ENCODE measurements at places on chromosomes 16 and 17.

GRCh38 chr17:35242158-35242804 is 591 bp upstream of the SLFN5 start:
- peak; percentile 87 for DNase-seq

DNA sequence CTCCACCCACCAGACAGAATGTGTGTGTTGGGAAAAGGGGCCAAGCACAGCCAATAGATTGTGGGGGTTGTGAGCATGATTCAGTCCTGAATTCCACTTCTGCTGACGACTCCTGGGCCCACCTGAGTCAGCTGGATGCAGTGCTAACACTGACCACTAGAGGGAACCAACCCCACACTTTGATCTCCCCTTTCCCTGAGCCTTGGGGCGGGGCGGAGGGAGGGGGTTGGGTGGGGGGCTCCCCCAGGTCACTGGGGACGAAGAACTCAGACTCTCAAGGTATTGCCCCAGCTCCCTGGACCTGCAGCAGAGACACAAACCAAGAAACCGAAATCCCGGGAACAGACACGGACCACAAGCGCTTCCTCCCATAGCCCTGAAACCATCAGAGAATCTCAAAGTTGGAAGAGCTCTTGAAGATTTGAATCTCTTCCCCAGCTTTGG is 621 bp upstream of the CSHL1 start:
- DNase-seq: no peak

DNA sequence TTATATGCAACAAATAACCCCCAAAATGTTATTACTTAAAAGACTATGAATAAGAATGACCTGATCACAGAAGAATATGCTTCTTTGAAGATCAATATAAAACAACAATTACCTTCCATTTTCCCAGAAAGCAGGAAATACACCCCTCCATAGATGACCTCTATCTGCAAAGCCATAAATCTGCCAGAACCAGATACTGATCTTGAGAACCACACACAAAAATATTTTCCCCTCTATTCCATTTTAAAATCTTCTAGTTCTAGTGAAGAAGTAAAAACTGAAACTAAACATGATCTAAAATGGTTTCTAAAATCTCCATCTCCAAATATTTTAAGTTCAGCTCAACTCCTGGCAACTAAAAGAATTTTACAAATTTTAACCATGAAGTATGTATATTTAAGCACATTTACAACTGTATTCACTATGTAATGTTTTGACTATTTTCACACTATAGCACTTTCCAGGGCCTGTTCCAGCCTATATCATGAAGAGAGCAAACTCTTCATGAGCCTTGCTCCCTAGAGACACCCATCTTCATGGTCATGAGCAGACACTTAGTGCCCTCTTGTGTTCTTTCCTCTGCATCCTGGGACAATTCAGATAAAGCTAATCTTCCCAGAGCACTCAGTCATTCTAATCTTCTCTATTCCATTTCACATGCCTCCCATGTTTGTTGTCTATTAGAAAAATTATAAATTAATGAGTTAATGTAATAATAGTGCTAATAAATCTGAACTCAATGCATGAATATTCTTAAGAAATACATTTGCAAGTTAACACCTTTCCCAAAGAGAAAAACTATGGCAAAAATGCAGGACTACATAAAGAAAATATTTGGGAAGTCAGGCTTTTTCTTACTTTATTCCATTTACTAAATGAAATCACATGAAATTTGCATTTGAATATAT is 87.0 kb downstream of the HELZ start:
- DNase-seq: no peak

- DNase-seq: peak; percentile 62
Observed at GRCh38 chr17:8125154-8125946, 1.4 kb upstream of the HES7 start.

DNA sequence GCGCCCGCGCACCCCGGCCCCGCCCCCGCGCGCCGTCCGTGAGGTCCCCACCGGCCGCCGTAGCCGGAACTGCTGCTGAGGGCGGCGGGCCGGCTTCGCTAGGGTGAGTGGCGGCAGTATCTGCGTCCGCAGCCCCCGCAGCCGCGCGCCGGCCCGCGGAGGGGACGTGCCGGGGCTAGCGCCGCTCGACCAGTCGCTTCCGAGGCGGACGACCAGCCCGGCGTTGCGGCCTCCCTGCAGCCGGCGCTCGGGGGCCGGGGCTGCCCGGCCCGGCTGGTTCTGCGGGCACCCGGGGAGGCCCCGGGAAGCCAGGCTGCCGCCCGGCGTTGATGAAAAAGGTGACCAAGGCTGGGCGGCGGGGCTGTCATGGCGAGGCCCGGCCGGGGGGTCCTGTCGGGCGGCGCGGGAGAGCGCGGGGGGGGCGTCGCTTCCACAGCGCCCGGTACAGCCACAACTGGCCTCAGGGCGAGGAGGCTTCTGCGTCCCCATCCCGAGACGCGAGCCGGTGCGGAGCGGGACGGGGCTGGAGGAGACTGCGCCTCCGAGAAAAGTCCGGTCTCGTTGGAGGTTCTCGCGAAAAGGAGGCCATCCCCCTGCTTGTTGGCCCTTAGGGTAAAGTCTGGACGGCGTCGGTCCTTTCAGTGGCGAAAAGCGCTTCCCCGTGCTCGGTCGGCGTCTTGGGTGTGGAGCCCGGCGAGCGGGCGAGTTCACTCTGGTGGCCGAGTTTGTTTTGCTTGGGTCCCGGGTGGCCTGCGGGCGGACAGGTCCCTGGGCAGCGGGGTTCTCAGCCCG is at the start of gene CRAMP1:
Gene CRAMP1, plus strand, starts transcription at position 41 of the 792 bp plus-strand sequence. CDS start 2,280 bp downstream, outside the sequence.
- DNase-seq: no peak

- DNase-seq: no peak
Observed at GRCh38 chr17:35752471-35752870, 568 bp downstream of the GAS2L2 start.

GRCh38 chr17:76199469-76199868 is 40.8 kb downstream of the RNF157 start:
- no peak for DNase-seq

GRCh38 chr17:47210105-47210504 is 957 bp downstream of the MYL4 start:
- DNase-seq: no peak

DNA sequence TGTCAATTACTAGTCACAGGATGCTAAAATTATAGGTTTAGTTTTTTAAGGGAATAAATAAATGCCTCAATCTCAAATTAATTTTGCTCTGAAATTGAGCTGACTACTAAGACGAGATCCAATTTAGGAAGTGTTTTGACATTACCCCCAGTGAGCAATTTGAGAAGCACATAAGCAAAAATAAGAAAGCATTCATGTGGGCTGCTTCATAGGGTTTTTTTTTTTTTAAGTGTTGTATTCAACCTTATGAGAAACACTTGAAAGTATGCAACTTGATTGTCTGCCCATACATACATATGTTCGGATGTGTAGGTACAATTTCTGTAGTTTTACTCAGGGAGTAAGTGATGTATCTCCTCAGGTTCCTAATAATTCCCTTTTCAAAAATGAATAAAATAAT is 77.6 kb downstream of the PRKCA start:
- no peak for DNase-seq

- no peak for DNase-seq
Observed at GRCh38 chr16:28609631-28610594, at the start of gene SULT1A1. Gene SULT1A1 (minus strand): TSS chr16:28610044. CDS start chr16:28608855, 1,189 bp downstream.

DNA sequence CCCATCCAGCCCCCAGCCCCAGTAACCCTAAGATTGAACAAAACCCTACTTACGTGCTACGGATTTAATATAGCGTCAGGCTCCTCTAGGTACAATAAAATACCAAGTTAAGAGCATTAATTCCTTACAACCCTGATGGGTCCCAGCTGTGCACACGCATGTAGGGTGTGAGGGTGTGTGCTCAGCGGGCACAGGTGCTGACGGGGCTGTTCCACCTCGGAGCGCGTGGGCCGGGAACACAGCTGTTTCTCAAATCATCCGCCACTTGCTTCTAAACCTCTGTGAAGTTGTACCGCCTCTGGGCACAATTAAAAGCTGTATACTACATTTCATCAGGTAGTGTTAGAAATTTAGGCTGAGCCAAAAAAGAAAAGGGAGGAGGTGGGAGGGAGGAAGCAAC is 478.6 kb downstream of the MAF start:
- DNase-seq: no peak

- no peak for DNase-seq
Observed at GRCh38 chr17:29686993-29687590, 64.4 kb upstream of the CORO6 start.

GRCh38 chr16:57945740-57946138 is 25.2 kb downstream of the CNGB1 start:
- no peak for DNase-seq

GRCh38 chr16:70772493-70772892 is 28.5 kb downstream of the VAC14 start:
- DNase-seq: no peak

DNA sequence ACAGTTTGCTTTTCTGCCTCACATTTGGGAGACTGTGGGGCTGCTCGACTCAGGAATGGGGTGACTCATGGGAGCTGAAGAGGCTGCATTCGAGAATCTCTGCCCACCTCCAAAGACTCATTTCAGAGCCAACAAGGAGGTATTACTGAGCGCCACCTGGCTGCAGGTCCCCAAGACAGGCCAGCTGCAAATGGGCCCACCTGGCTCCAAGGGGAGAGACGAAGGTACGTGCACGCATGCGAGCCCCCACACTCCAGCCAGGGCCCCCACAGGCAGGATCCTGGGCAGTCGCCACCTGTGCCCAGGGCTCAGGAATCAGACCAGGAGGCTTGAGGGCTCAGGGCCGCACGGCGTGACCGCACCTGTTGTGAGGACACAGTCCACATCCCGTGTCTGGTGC is 6.0 kb downstream of the HAGHL start:
- no peak for DNase-seq

GRCh38 chr16:3089717-3090592 is 9.1 kb downstream of the ZSCAN10 start:
- no peak for DNase-seq

DNA sequence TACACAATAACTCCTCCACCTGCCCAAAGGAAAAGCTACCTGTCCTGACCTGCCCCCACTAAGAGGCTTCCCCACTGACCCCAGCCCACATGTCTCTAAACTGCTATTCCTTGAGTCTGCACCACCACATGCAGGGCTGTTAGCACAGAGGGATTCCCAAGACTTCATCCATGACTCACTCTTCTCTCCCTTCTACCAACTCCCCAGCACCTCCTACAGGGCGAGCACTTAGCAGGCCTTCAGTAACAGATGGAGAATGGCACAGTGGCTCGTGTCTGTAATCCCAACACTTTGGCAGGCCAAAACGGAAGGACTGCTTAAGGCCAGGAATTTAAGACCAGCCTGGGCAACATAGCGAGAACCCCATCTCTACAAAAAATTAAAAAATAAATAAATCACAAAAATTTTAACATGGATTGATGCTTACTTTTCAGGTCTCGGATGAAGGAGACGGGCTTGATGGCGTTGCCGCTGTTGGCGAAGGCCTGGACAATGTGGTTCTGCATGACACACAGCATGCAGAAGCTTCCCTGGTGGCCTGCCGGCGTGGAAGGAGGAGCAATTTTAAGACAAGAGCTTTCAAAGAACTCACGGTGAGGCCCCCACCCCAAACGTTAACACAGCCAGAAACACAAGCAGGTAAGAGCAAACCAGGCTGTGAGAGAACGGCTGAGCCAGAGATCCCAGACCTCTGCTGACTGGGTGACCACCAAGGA is 12.0 kb downstream of the USP36 start:
- DNase-seq: no peak

- DNase-seq: no peak
Observed at GRCh38 chr17:70394473-70395232, 225.3 kb downstream of the KCNJ2 start.

DNA sequence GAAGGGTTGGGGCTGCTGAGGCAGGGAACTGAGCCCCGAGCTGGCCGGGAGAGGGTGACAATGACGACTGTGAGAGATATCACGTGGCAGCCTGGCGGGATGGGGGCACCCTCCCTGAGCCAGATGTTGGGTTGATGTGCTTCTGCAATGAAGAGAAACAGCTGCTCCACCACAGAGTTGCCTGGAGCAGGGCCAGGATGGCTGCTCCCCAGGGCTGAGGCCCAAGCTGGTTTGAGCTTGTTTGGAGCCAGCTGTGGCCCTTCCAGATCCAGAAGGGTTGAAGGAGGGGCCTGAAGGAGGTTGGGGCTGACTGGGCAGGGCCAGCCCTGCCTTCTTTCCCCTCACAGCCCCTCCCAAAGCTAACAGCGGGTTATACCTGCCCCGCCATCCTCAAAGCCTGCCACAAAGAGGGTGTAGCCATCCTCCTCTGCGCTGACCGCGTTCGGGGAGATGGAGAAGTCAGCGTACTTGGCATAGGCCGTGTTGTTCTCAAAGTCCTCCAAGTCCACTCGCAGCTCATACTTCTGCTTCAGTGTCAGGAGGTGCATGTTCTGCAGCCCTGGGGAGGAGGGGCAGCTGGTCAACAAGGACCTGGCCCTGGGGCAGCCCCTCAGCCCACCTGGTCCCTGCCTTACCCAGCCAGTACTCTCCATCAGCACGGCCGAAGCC is 2.1 kb downstream of the MFAP4 start:
- DNase-seq: no peak

DNA sequence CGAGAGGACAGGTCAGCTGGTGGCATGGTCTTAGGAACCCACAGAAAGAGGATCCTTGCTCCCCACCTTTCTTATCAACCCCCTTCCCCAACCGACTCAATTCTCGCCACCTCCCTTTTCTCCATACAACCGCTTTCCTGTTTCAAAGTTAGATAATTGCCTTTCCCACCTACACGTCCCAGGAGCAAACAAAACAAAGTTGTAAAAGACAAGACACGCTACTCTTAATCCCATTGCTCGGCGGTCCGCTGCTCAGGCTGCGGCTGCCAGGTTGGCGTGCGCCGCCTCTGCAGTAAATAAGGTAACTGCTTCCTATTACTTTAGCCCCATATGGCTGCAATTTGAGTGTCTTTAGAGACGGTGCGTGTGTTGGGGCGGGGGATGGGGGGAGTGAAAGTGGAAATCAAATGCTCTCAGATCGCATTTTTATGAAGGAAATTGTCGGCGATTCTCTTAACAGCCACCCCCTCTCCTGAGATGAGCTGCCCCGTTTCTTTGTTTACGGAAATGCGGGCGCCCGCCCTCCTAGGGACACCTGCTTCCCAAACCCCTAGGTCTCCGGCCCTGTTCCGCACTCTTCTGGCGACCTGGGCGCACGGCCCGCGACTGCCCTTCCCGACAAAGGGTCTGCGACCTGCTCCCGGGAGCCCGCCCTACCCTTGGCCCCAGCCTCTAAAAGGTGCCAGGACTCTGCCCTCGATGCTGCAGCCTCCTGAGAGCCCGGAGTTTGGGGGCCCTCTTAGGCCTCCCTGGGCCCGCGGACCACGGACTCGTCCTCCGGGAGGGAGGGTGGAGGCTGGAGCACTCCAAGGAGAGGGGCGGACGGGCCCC is 3.7 kb upstream of the CBX8 start:
- DNase-seq: no peak

- no peak for DNase-seq
Observed at GRCh38 chr17:17682737-17683680, 1.8 kb downstream of the RAI1 start.

DNA sequence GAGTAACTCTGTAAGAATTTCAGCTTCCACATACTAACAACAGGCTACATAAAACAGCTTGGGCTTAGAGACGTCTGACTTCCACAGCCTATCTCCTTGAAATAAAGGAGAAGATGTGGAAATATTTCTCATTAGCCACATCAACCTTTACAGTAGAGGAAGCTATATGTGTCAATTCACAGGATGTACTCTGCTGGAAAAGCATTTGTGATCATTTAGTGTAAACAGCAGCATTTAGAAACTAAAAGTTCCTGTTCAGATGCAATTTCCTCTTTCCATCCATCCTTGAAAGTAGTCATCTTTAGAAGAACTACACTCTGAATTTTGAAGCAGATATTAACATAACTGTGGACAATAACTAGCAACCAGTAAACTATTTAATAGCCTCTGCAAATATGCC is 46.2 kb downstream of the XPO6 start:
- DNase-seq: no peak
